ENCODE measurements at places on chromosomes 5 and 9.
A peak's percentile ranks its signal among the peaks of the same experiment; 100 is the strongest.

DNA sequence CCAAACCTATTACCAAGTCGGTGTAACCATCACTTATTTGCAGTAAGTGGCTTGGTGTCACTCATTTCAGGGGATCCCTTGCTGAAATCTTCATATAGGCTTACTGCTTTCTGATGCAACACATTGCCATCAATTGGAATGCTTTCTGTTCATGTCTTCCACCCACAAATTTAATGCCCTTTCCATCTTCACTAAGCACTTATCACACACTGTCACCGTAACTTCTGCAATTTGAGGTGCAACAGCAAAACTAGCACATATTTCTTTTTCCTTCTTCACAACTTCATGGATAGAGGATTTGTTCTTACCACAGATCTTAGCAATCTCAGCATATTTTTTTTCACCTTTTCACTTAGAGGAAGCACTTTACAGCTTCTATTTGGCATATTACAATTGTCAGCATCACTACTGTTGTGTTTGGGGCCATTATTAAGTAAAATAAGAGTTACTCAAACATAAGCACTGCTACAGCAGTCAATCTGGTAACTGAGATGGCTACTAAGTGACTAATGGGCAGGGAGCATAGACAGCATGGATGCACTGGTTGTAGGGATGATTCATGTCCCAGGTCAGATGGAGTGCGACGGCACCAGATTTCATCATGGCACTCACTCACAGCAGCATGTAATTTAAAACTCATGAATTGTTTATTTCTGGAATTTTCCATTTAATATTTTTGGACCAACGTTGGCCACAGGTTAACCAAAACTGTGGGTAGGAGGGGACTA is 70.1 kb downstream of the PIP5K1B start:
- peak; percentile 59 for DNase-seq

GRCh38 chr5:141745390-141745789 is 63.4 kb upstream of the ARAP3 start:
- DNase-seq: no peak

- no peak for DNase-seq
Observed at GRCh38 chr9:136117291-136117915, 1.3 kb downstream of the TMEM250 start.

GRCh38 chr5:139215107-139215975 is 17.2 kb upstream of the SIL1 start:
- no peak for DNase-seq

GRCh38 chr5:136679233-136679632 is 313.9 kb upstream of the TRPC7 start:
- DNase-seq: no peak

GRCh38 chr9:137160716-137161557 is 8.9 kb downstream of the LRRC26 start:
- no peak for DNase-seq

DNA sequence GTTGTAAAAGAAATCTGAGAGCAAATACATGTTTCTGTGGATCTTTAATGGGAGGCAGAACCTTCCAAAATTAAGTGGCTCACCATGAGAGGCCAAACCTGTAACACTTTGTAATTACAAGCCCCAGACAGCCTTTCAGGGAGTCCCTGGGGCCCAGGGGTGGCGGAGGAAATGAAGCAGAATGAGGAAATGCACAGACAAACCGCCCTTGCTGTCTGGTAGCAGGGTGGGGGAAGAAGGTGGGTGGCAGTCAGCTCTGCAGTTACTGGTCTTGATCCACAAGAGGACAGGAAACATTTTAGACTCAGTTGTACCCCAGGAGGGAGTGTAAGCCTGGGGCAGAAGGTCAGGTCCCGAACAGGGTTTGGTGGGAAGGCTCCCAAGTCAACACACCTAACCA is 6.5 kb downstream of the ARL14EPL start:
- no peak for DNase-seq

DNA sequence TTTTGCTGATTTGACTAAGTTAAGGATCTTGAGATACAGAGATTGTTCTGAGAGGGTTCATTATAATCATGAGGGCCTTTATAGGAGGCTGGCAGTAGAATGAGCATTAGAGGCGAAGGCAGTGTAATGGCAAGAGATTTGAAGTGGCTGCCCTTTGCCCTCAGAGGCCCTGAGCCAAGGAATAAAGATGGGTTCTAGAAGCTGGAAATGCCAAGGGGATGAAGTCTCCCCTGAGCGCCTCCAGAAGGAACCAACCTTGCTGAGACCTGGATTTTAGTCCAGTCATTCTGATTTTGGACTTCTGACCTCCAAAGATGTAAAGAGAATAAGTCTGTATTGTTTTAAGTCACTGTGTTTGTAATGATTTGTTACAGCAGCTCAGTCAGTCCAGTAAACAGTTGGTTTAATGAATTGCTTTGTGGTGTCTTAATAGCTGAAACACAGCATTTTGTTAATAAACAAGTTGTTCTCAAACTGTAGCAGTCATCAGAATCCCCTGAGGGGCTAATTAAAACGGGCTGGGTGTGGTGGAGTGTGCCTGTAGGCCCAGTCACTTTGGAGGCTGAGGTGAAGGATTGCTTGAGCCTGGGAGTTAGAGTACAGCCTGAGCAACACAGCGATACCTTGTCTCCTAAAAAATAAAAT is 23.2 kb downstream of the GLRX start:
- no peak for DNase-seq

DNA sequence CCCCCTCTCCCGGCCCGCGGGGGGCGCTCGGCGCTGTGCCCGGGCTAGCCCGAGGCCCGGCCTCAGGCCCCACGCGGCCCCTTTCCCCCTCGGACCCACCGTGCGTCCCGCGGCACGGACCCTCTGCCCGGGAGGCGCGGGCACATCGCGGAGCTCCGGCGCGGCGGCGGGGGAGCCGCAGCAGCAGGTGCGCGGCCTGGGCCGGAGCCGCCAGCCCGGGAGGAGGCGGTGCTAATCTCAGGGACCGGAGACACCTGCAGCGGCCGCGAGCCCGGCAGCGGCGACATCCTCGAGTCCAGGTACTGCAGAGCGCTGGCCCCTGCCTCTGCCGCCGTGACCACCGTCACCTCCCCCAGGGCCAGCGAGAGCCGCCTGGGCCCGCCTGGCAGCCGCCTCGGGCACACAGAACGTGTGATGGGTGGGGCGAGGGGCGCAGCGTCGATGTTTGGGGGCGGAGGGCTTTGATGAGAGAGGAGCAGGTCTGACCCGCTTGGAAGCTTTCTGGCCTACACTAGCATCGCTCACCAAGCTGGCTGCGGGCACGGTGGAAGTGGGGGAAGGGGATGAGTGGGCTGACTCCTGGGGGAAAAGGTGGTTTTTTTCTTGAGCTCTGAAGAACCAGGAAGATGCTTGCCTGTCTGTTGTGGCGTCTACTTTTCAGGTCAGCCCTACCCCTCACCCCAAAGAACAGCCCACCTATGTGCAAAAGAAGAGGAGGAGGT is 524 bp downstream of the CYFIP2 start:
- no peak for DNase-seq

Measured in HCEC 1CT (cell line).